ENCODE measurements at places on chromosomes 6 and 20.
A peak's percentile ranks its signal among the peaks of the same experiment; 100 is the strongest.

DNA sequence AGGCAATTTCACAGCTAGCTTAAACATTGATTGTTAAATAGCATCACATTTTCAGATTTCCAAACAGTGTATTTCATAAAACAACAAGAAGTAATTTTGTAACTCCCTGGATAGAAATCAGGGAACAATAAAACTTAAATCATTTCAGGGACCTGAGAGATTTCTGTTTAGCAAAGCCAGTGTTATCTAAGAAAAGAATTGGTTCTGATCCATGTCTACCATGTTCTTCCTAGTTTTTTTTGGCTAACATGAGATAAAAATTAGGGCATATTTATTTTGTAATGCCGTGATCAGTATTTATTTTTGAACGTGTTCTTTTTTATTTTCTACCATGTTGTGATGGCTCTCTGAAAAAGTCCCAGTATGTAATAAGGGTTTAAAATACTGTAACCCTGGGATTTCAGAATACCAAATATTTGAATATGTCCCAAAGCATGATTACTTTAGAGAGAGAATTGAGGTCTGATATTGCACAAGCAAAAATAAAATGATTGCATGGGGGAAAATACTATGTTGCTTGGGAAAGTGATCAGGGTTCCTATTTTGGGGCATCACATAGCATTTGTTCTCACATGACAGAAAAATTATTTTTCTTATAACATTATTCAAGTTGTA, 188.7 kb upstream of the CEP162 start:
- DNase-seq, result no peak

DNA sequence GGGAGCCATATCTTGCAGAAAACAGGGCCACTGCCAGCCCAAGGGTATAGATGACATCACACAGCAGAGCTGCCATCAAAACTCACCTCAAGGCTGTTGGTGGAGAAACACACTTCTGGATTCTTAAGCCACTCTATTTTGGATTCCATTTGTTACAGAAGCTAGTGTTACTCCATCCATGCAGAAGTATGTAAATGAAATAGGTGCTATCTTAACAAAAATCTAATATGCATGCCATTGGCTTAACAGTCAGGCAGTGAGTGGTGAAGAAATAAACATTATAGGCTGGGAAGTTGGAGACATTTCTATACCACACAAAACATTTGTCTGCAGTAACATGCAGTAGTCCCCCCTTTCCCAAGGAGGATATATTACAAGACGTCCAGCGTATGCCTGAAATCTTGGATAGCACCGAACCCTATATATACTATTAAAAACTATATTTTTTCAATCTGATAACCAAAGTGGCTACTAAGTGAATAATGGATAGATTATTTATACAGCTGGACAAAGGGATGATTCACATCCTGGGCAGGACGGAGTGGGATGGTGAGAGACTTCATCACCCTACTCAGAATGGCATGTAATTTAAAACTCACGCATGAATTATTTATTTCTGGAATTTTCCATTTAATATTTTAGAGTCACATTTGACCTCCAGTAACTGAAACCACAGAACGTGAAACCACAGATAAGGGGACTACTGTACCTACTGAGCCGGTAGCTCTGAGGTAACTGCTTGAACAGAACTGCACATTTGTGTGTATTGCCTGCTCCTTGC, 160.0 kb upstream of the PLN start:
- no peak for DNase-seq

GRCh38 chr20:56465997-56466396, 2.4 kb upstream of the RTF2 start:
- DNase-seq, result no peak

DNA sequence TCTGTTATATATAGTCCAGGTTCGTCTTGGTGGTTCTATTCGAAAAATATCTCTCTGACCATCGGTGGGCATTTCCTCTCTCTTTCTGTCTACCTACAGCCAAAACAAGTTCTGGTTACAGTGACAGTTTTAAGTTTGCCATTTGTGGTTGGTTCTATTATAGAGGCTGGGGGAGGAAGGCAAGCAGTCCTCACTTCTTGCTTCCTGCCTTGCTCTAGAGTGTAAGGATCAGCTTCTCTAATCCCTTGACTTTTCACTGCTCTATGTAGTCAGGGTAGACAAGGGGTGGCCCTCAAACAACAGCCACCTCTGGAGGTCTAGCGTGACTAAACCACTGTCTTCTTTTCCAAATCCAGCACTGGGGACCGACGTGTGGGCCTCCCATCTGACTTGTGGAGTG, 16.1 kb downstream of the E2F3 start:
- DNase-seq, result no peak

DNA sequence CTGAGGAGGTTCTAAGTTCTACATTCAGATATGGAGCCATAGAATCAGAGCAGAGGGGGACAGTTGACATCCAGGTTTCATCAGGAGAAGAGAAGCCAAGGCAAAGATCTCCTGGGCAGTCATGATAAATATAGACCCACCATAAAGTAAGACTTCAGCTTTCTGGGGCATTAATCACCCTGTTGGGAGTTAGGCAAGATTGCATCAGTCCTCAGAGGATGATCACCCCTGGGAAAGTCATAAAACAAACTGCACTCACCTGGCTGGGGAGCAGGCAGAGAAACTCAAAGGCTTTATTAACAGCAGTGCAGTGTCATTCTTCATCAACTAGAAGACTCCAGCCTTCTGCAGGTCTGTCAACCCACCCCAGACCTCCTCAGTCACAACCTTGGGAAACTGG, 301.3 kb upstream of the JARID2 start:
- no peak for DNase-seq

DNA sequence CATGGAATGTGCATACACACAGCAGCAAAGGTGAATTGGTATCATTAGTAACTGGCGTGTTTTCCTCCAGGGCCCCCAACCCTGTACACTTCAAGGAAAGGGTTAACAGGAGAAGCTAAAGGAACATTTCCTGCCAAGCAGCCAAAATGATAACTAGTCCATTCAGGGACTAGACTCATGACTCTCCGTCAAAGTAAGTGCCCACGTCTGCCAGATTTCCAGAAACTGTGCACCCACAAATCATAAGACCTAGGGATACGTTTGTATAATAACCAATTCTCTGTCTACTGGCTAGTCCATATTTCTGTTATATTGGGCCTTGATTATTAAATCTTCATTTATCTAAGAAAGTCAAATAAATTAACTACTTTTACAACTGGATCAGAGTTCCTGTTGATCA, 76.0 kb upstream of the NHSL1 start:
- DNase-seq, result no peak

- DNase-seq, result no peak
Observed at GRCh38 chr6:36346486-36347273, 10.0 kb upstream of the BNIP5 start.

DNA sequence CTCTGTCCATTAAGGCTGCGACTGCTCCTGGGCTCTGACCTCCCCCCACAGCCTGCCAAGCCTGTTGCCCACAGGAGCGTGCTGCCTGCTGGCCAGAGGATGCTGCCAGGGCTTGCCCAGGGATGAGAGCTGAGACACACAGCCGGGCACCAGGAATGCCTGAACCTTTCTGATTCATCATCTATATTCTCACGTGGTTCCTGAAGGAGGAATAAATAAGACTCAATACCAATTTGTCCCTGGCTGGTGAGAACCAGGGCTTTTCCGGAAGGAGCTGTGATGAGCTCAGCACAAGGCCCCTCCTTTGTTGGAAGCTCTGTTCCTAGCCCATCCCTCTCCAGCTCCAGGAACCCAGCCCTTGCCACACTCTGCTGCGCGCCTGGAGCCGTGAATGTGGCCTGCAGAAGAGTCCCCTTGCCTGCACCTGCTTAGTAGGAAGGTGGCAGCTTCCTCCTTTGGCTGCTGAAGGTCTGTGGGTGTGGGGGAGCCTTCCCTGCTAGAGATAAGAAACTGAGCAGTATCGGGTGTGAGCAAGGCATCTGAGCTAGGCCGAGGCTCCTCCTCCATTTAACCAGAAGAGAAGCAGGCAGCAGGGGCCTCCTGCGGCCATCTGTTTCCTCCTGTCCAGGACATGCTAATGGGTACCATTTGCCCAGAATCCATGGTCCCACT, 37.9 kb downstream of the SYNDIG1 start:
- DNase-seq, result no peak

GRCh38 chr6:27608916-27609883, 136.3 kb upstream of the ZNF184 start:
- peak; percentile 43 for DNase-seq

DNA sequence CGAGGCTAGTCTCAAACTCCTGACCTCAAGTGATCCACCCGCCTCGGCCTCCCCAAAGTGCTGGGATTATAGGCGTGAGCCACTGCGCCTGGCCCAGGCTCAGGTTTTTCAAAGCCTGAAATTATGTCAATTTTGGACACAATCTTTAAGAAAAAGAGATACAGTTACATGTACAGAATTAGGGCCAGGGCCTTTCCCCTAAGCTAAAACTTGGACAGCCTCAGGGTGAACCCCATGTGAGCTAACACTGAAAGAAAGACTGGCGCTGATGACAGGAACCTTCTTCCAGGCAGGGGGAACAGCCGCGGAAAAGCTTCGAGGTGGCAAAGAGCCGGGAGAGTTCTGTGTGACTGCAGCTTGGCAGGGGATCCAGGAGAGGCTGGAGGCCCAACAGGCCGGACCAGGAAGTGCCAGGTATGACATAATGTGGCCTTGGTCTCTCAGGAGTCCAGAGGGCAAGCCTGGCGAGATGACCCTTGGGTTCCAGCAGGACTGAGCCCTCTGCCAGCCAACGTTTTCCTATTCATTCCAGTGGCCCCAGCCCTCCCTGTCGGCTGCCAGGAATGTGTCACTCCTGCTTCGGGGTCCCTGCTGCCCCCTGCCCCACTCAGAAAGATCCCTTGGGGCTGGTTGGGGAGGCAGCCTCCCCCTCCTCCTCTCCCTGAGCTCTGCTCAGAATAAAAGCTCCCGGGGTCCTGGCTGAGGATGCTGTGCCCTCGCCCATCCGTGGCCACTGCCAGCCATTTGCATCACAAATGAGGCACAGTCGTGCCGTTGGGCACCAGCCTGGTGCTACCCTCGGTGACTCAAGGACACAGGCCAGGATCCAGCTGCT, 37.3 kb downstream of the RBM38 start:
- DNase-seq, result no peak

- no peak for DNase-seq
Observed at GRCh38 chr20:40359131-40359912, 329.7 kb downstream of the MAFB start.

DNA sequence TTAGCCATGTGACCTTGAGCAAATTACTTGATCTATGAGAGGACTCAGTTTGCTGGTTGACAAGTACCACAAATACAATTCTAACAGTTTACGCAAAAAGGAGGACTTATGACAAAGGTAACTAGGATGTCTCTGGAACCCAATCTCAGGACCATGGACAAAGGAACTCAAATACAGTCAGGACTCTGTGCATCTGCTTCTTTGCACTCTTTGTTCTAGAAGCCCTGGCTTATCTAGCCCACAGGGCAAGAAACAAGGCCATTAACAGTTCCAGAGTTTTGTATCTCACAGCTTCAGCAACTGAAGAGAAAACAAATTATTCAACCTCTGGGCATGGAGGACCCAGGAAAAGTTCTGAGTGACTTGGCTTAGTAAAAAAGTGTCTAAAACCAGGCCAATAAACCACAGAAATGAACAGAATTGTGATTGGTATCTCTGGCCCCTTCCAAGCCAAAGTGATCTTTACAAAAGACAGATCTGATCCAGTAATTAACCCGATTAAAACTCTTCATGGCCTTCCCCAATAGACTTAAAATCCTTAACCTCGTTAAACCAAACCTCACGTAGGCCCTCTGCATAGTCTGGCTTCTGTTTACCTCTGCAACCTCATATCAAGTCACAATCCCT, 5.9 kb downstream of the WASF1 start:
- DNase-seq, result no peak

DNA sequence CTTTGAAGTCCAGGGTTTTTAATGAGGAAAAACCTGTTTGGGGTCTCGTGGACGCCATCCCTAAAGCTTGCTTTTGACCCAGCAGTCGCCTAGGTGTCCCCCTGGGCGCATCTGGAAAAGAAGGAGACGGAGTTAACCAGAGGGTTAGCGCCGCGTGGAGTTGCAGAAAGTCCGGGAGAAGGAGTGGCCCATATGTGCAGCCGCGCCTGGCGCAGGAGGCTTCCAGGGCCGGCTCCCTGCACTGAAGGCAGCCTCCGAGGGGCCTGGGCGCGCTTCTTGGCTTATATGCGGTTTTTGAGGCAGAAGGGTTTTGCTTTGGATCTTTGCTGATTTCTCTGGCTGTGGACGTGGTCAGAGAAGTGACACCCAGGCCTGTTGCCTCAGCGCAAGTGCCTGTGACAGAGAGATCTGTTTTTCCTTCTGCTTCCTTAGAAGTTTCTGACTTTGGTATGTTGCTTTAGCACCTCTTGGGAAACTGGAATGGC, 987 bp downstream of the TMEM181 start:
- DNase-seq, result peak; percentile 46

DNA sequence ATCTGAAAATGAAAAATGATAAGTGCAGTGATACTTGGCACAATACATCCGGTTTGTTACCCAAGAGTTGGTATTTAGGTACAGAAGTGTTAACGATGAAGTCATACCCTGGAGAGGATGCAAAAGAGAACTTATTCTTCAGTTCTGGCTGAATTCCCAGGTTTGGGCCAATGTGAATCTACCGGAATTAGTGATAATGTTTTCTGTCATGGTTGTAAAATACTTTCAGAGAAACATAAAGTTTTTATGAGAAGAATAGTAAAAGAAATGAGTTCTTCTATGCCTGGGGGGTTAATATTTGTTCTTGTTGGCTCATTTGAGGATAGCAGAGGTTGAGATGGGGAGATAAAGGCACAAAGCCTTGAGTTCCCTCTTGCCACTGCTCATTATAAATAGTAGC, 509.9 kb upstream of the POU3F2 start:
- no peak for DNase-seq

DNA sequence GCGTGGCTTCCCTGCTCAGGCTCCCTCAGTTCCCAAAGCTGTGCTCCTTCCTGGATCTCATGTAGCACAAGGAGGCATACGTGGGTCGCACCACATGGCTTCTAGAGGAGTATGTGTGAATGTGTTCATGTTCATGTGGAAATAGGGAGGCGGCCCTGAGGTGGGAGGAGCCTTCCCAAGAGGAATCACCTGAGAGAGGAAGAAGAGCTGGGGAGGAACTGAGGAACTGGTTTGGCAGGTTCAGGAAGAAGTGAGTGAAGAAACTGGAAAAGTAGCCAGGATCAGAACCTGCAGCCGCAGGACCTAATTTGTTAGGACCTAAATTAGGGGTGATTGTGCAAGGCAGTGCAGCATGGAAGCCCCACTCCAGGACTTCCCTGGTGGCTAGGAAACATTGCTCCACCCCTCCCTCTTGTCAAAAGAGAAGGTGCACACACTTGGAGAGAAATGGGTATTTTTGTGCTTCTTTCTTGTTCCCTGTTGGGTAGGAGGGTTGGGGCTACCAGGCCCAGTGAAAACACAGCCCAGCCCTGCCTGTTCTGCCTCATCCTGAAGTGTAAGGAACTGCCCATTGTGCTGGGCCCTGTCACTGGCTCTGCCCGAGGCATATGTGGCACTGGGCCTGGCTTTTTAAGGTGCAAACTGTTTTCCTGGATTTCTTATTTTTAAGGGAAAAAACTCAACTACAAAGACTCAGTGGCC, 20.7 kb downstream of the SYNJ2 start:
- DNase-seq, result no peak
